ENCODE measurements at places on chromosomes 13 and 19.

DNA sequence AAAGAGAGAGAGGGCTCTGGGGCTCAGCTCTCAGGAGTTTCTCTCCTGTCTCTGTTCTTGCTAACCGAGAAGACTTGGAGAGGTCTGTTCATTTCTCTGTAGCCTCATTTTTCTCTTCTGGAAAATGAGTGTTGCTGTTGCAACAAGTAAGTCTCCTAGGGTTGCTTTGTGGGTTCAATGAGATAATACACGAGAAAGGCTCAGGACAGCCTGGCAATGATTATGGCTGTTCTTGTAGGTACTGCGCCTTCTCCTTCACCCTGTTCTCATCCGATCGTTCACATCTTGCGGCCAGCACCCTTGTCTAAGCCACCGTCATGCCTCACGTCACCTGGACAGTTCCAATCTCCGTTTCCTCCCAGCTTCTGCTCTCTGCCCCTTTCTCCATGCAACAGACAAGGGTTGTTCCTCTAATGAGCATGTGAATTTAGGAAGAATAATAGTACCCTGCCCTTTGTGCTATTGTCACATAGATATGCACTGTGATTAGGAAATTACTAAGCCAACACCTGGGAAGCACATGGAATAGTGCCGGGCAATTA, 4.2 kb downstream of the C5AR1 start:
- DNase-seq = no peak

DNA sequence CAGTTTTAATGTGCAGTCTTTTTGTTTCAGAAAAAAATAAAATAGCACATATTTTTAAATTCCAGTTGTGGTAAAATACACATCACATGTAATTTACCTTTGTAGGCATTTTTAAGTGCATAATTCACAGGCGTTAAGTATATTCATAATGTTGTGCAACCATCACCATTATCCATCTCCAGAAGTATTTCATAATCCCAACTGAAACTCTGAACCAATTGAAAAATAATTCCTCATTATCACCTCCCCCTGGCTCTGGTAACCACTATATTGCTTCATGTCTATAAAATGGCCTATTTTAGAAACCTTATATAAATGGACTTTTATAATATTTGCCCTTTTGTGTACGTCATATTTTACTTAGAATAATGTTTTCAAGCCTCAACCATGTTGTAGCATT, 756.5 kb upstream of the KLHL1 start:
- DNase-seq = no peak

- no peak for DNase-seq
These were observed 117.7 kb upstream of the GJB6 start for GRCh38 chr13:20349564-20350381.

DNA sequence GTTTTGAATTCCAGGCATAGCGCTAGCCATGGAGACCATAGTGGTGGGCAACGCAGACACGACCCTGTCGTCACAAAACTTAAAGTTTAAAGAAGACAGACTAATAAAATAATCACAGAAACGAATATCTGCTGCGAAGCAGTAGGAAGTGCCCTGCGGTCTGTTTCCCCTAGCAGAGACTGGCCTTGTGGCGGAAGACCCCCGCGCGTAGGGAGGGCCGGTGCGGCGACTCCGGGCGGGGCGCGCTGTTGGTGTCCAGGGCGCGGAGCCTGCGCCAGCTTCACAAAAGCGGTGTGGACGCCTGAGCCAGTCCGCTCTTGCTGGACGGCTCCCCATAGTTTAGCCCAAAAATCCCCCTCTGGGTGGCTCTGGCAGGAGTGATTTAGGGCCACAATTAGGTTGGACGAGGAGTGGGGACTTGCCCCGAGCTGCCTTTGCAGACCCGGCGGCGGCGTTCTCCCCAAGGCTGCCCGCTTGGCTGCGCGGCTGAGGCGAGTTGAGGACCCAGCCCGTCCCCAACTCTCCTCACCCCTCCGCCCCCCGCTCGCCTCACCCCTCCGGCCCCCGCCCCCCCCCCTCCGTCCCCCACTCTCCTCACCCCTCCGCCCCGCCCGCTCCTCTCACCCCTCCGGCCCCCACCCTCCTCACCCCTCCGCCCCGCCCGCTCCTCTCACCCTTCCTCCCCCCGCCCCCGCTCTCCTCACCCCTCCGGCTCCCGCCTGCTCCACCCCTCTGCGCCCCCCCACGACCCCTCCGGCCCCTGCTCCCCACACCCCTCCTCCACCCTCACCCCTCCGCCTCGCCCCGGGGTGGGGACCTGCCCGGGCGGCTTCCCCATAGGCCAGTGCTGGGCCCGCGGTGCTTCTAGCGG, 14.2 kb upstream of the LATS2 start:
- no peak for DNase-seq

DNA sequence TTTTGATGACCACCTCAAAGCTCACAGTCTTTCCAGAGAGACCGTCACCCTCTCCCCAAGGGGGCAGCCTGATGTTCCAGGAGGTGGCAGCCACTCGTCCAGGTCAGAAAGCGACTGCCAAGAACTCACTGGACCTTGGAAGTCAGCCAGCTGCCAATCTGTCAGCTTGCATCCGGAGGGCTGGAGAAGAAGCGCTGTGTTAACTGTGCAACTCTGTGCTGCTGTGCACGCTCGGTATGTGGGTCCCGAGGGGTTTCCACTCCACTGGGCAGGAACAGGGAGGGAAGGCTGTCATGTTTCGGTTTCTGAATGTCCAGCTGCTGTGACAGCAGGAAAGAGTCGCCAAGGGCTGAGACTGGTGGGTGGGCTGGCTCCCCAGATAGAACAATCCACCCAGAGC, 89.2 kb downstream of the CACNA1A start:
- DNase-seq = no peak

DNA sequence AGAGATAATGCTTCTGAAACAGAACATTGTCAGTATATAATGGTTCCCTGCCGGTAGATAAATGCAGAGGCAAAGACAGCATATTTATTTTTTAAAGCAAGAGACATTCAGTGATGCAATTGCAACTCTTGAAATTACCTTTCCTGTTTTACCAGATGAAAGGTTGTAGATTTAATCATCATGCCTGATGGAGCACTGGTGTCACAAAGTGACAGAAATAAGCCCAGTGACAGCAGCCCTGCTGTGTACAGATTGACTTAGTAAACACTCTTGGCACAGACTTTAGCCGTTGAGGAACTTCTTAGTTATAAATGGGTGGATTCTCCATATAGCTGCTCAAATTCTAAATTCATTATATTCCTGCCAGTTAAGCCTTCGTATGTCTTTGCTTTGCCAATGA, 172.5 kb downstream of the ITGBL1 start:
- no peak for DNase-seq
